ENCODE measurements at places on chromosomes 11 and 22. TPM values are rescaled to one million over a fixed set of nuclear protein-coding genes. Genes with fewer than 3 reads are reported as not detected.

DNA sequence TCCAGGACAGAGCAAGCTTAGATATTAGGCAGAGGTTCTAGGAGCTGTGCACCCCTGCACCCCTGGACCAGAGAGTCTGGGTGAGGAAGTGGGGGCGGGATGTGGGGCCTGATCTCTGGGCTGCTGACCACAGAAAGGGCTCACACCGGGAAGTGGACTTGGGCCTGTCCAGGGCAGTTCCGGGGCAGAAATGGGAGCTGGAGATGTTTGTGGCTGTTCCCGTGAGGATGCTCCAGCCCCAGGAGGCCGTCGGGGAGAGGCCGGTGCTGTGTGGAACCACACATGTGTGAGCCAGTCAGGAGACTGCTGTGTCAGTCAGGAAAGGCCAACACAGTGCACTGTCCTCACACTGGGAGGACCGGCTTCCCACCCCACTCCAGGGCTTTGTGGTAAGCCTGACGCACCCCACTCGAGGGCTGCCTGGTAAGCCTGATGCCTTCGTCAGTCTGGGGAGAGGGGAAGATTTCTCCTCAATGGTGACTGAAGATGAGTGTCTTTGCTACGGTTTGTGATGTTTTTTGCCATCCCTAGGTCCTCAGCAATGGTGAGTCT lies 741.0 kb downstream of the BRD1 start:
- H3K4me3 ChIP-seq, result no peak overlapping the region
- DNase-seq, result no peak
- H3K4me1 ChIP-seq, result no peaks in the 10 kb centered on the region

DNA sequence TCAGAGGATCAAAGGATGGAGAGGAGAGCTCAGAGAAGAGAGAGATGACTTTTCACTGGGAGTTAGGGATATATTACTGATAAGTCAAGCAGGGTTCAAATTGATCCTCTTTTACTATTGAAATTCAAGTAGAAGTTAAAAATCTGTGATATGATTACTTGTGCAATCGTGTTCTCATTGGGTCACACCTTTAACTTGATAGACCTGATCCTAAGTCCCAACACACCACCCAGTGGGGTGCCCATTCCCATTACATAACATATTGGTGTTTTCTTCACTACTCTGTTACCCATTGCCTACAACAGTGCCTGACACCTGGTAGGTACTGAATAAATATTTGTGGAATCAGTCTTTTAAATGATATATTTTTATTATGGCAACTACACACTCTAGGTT lies 66.4 kb upstream of the PICALM start:
- no peak overlapping the region for H3K4me3 ChIP-seq
- DNase-seq, result no peak
- no peaks in the 10 kb centered on the region for H3K36me3 ChIP-seq
- H3K27me3 ChIP-seq, result no peaks in the 10 kb centered on the region

DNA sequence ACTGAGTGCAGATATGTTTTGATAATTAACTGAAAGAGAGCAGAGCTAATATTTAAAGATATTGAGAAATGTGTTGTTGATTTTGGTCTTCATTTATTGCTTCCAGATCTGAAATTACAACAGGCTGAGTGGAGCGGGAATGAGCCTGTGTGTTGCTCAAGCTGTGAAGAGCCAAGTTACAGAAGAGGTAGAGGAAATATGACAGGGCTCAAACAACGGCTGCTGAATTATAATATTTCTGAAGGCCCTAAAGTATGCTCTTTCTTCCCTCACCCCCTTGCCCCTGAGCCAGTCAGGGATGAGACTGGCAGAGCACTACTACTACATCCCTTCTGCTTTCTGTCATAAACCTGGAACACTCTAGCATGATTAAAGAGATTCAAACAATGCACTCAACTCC lies 115.6 kb downstream of the FANCF start:
- H3K4me3 ChIP-seq, result no peak overlapping the region
- H3K36me3 ChIP-seq, result no peaks in the 10 kb centered on the region
- H3K4me1 ChIP-seq, result no peaks in the 10 kb centered on the region
- peaks cover 9% of the 10 kb centered on the region for H3K27me3 ChIP-seq

DNA sequence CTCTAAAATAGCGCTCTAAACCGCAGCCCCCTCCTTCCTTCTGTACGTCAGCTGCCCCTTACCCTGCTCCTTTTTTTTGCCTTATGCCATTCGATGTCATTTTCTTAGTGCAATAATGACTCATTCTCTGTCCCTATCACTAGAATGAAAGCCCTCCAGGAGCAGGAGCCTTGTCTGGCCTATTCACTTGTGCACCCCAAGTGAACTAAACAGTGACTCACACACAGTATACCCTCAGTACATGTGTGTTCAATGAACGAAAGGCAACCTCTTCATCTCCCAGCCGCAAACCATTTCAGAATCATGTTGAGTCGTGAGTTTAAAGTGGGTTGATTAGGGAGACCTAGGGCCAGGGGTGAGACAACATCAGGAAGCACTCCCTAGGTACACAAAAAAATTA lies 50.7 kb upstream of the SPATA19 start:
- H3K4me1 ChIP-seq, result peaks cover 9% of the 10 kb centered on the region
- no peak overlapping the region for H3K27ac ChIP-seq
- no peak for DNase-seq

DNA sequence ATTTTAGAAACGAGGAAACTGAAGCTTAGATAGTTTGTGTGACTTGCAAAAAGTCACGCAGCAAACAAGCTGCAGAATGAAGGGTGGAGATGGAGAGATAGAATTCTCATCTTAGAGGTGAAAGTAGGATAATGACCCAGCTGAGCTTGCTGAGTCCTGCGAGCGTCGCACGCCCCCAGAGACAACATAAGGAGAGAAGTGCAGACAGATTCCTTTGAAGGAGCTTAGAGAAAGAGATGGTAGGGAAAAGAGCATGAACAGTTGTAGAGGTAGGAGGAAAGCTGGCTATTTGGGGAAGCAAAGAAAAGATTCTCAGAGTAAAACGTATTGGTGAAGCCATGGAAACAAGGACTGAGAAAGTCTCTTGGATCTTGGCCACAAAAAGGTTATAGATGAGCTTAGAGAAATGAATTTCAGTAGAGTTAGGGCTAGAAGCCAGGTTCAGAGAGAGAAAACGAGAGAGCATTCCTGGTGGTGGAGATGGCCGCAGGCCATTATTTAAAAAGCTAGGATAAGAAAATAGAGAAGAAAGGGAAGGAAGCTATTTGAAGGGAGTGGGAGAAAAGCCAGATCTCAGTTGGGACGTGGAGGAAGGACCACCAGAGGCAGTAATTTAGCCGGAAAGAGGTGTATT lies 44.8 kb downstream of the FAM83F start:
- H3K4me3 ChIP-seq, result no peak overlapping the region
- no peak overlapping the region for H3K27ac ChIP-seq
- peaks cover 38% of the 10 kb centered on the region for H3K27me3 ChIP-seq
- peaks cover 29% of the 10 kb centered on the region for H3K4me1 ChIP-seq
- H3K36me3 ChIP-seq, result no peaks in the 10 kb centered on the region

- peak overlapping the region; percentile 3 for H3K4me3 ChIP-seq
- H3K27me3 ChIP-seq, result no peaks in the 10 kb centered on the region
- H3K27ac ChIP-seq, result peak overlapping the region; percentile 91
- DNase-seq, result no peak
- peaks cover 77% of the 10 kb centered on the region for H3K4me1 ChIP-seq
Measured at GRCh38 chr11:132062541-132062940, 692.1 kb downstream of the NTM start.

GRCh38 chr11:120819437-120820365 lies 204.2 kb upstream of the TBCEL start:
- H3K4me1 ChIP-seq, result no peaks in the 10 kb centered on the region
- DNase-seq, result no peak
- peaks cover 9% of the 10 kb centered on the region for H3K27me3 ChIP-seq
- H3K36me3 ChIP-seq, result no peaks in the 10 kb centered on the region

- H3K27ac ChIP-seq, result peak overlapping the region; percentile 93
- H3K36me3 ChIP-seq, result no peaks in the 10 kb centered on the region
- H3K27me3 ChIP-seq, result no peaks in the 10 kb centered on the region
- peaks cover 60% of the 10 kb centered on the region for H3K4me1 ChIP-seq
- H3K4me3 ChIP-seq, result no peak overlapping the region
Measured at GRCh38 chr11:101442171-101442570, 141.6 kb downstream of the TRPC6 start.

DTX4 gene
- total RNA-seq, result 1.2 TPM

GAB4 gene
- total RNA-seq, result not detected

TSPAN18 gene
- total RNA-seq, result 14.2 TPM

OR8D2 gene
- total RNA-seq, result not detected

POU2AF3 gene
- not detected for total RNA-seq
